ENCODE measurements at places on chromosomes 2 and 18.

DNA sequence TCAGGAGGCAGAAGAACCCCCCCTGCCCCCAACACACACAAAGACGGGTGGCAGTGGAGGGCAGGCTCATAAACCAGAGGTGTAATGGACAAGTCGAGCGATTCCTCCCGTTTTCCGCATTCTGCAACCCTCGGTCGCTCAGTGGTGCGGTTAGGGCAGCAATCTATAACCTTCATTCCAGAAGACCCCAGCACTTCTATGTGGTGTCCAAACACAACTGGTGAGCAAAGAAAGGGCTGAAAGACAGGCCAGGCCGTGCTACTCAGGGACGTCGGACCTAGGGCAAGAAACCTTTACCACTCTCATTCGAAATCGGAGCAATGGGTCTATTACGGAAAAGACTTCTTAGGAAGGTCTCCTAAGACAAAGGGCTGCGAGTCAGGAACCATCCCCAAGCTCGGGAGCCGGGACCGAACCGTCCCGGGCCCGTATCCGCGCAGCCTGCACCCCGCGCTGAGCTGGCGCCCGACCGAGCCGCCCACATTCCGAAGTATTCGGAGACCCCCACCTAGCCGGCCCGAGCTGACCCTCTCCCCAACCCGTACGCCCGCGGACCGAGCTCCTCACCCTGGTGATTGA is 568 bp downstream of the ARL5A start:
- DNase-seq = no peak

GRCh38 chr2:37897511-37897910 is 27.6 kb upstream of the RMDN2 start:
- DNase-seq = no peak

DNA sequence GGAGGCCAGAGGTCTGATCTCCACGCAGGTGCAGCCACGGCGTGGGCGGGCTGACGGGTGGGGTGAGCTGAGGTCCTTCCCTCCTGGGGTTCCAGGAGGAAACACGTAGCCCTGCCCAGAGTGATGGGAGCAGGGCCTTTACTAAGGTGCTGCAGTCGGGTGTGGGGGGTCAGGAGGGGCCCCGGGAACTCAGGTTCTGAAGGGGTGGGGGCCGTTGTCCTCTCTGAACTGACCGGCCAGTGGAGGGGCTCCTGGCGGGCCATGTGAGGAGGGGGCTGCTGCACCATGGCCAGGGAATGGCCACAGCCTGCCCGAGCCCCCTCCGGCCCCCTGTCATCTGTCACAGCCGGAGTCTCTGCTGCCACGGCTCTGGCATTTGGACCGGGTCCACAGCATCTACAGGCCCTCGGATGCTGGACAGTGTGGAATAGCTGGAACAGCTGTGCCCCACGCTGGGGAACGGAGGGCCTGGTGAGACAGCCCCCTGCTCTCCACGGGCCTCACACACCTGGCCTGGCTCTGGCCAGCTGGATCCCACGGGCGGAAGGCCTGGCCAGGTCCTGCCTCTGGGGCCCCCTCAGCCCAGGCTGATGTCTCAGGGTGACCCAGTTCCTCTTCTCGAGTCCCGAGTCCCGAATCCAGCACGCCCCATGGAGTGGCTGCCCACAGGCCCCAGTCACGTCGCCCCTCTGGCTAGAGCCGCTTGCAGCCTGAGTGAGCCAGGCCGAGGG is 145.6 kb upstream of the GPC1 start:
- DNase-seq = no peak

DNA sequence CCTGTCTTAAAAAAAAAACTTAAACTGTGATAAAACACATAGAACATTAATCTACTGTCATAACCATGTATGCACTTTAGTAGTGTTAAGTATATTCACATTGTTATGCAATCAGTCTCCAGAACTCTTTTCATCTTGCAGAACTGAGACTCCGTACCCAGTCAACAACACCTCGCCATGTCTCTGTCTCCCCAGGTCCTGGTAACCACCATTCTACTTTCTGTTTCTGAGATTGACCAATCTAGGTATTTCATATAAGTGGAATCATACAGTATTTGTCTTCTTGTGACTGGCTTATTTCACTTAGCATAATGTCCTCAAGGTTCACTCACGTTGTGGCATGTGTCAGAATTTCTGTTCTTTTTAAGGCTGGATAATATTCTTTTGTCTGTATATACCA is 290.8 kb upstream of the CXCR4 start:
- DNase-seq = no peak

DNA sequence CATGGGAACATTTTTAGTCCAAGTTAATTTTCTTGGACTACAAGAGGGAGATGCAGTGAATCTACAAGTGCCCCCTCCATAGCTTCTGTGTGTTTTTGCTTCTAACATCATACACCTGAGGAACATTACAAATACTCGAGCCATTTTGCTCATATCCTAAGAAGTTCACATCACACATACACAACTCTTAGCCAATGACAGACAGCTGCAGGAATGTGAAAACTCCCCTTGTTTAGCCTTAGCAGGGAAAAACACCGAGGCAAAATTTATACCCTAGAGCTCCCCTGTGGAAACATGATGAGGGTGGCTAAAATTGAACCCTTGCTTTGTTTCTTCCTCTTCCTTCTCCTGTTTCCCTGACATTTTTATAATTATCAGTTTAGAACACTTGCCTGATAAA is 928.3 kb upstream of the NRXN1 start:
- DNase-seq = no peak

DNA sequence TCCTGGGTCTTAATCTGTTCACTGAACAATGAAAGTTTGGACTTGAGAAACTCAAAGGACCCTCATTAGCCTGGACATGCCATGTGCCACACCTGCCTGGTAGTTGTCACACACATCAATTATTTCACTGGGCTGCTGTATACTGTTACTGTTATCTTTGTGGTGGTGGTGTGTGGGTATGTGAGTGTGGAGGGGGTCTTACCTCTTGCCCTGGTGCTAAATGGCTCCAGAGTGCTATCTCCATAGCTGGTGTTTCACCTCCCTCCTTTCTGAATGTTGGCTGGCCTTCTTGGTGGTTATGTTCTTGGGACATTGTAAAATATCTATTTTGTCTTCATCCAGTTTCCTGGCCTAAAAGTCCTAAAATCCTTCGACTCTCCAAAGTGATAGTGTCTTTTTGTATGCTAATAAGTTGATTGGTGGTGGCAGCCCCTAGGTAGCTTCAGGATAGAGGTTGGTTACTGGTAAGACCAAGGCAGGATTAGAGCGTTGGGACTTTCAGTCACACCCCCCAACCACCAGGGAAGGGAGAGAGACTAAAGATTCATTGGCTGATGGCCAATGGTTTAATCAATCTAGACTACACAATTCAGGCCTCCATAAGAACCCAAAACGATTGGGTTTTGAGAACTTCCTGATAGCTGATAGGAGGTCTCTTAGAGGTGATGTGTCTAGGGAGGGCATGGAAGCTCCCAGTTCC is 328.1 kb downstream of the MYCN start:
- no peak for DNase-seq

GRCh38 chr2:202034249-202035088 is 814 bp downstream of the FZD7 start:
- DNase-seq = no peak

GRCh38 chr18:75290737-75291358 is 80.3 kb downstream of the TSHZ1 start:
- peak; percentile 98 for DNase-seq

- DNase-seq = no peak
Measured at GRCh38 chr2:118750959-118751565, 96.4 kb downstream of the EN1 start.

- DNase-seq = no peak
Measured at GRCh38 chr2:74854401-74854800, 20.5 kb downstream of the HK2 start.

DNA sequence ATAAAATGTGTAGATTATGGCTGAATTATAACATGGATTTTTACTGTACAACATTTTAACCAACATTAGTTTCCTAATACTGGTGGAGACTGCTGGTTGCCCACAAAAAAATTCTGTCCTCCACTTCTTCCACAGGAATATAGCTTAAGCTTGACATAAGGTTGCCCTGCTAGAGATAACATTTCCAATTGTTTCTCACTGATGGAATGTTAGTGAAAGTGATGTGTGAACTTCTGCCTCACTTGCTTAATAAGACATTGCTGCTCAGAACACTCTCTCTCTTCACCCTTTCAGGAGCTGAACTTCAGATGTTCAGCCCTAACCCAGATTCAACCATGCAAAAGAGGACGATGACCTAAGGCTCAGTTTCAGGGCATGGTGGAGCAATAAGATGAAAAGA is 2.7 kb upstream of the SGPP2 start:
- no peak for DNase-seq

- no peak for DNase-seq
Measured at GRCh38 chr2:64260817-64261216, 116.6 kb upstream of the PELI1 start.

GRCh38 chr2:67255933-67256615 is 141.1 kb upstream of the ETAA1 start:
- DNase-seq = peak; percentile 37

DNA sequence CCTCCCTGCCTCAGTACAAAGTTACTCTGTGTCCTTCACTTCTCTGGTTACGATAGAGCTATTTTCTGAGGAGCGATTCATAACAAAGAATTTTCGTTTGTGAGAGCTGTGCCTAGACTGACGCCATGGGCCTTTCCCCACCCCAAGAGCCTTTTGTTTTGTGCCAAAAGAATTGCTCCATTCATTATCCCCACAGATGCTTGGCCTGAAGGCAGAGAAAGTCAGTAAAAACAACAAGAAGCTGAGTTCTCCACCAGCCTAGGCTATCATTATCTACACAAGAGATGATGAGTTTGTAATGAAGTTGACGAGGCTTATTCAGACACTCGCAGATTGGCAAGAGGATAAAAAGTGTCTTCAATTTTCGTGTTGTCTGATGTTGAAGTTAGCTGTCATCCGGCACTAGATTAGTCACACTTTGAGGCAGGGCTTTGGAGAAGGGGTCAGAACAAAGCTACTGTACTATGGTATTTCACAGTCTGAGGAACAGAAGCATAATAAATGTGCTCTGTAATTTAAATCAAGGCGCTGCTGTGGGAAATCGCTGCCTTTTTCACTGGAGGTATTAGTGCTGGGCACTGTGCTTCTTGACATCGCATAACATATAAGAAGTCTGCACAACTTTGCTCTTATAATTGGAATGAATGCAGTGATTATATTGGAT is 278.4 kb upstream of the FIGN start:
- peak; percentile 49 for DNase-seq

DNA sequence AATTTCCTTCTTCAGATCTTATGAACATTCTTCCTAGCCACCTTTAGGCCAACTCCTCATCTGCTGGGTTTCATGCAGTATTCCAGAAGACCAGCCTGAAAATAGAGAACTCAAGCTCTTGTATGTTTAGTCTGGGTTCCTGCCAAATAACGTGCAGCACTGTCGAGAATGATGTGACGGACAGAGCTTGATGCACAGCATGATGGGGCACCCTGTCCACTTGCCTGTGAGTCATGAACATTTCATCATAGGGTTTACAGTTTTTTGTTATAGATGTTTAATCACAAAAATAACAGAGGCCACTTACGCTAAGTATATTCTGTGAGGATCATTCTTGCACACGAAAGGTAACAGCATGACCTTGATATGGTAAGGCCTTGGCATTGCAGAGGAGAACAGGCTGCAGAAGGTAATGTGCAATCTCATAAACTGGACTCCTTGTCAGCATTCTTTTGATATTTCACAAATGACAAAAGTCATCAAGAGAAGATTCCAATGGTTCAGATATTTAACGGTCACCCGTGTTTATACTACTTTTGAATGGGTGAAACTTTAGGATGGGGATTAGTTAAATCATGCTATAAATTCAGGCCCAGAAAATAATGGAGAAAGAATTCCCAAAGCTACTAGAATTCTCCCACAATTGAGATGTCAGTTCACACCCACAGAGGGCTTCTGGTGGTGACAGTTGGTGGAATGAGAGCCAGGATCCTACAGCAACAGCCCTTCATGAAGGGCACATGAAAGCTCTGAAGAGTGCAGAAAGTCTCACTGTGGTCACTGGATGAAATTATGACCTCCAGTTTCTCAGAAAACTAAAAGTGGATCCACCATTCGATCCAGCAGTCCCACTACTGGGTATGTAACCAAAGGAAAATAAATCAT is 396.1 kb upstream of the RAB12 start:
- DNase-seq = no peak

- no peak for DNase-seq
Measured at GRCh38 chr2:19731515-19731914, 170.3 kb downstream of the TTC32 start.

- DNase-seq = no peak
Measured at GRCh38 chr18:28794459-28795245, 617.7 kb upstream of the CDH2 start.

- DNase-seq = peak; percentile 79
Measured at GRCh38 chr2:67137699-67138098, 259.4 kb upstream of the ETAA1 start.

DNA sequence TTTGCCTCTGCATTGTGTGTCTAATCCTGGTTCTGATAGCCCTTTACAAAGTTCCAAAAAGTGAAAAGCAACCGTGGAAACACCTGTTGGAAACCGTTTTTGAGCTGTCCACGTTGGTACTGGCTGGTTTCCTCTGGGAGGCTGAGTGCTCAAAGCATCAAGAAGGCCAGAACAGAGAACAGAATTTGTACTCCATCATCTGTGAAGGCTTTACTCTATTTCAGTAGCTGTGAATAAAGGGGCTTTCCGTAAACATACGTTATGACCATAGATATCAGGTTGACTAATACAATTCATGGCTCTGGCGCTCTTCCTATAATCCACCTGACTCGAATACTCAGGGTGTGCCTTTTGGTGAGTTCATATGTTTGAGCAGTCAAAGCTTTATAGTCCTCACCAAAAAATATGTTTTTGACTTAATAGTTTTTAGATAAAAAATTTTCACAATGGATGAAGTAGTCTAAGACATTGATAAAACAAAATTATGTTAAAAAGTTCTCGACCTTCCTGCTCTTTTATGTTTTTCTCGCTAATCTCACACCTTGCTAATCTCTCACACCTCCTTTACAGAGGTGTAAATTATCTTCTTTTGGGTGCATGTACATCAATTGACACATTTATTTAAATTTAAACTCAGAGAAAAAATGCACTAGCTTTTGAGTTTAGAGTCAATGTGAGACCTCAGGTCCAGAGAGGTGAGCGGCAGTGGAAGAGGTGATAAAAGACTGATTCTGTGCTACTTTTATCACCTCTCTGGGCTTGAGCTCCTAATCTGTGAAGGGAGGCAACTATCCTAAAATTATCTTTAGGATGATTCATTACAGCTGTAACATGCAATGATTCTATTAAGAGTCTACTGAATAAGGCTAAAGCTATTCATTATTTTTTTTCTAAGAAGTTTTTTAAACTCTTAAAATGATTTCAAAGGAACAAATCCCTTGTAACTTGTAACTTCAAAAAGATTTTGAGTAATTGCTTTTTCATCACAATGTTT is 65.3 kb downstream of the CXCR4 start:
- DNase-seq = no peak

- DNase-seq = no peak
Measured at GRCh38 chr2:120319123-120319522, 26.8 kb upstream of the INHBB start.
